ENCODE measurements at places on chromosomes 12 and 14.

DNA sequence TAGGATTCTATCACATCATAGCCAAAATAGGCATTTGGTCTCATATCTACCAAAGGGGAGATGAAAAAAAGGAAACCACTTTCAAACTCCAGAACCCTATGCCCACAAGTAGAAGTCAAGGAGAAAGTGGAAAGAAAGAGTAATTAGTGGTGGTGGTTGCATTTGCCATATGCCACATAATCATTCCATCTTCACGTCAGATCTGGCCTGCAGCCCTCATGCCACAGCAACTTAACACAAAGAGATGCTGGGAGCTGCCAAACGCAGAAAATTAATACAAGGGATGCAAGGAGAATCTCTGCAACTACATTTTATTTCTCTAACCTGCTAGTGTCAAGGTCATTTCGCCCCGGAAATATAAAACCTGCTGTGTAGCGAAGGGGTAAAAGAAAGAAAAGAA lies 148.6 kb upstream of the FOXN3 start:
- no peak for DNase-seq

DNA sequence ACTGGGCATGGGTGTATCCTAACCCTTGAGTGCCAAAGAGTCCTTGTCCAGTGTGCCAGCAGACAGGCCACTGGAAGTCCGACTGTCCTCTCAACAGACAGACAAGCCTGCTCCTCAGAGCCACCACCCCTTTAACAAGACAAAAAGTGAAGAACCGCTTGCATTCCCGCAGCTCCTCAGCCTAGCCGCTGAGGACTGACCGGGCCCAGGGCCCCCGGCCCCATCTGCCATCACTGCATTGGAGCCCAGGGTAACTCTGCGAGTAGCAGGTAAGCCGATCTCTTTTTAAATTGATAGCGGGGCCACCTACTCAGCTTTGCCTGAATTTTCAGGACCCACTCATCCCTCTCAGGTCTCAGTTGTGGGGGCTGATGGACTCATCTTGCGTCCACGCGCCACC lies 68.9 kb downstream of the MOK start:
- no peak for DNase-seq

- DNase-seq = no peak
Observed at GRCh38 chr12:24455811-24456210, 493.1 kb downstream of the BCAT1 start.

DNA sequence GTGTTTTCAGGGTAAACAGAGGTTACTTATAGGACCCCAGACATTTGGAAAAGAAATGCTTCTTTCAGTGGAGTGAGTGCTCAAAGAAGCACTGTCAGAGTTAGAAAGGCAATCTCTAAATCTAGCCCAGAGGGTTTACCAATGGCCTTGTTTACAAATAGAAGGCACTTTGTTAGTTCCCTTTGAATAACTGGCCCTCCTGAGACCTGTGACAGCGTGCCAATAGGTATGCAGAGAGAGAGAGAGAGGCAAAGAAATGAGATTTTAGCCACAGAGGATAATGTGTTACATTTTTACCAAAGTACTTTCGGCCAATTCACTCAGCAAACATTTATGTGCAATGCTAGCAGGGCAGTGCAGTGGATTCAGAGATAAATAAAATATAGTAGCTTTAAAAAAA lies 41.9 kb downstream of the TPH2 start:
- no peak for DNase-seq

DNA sequence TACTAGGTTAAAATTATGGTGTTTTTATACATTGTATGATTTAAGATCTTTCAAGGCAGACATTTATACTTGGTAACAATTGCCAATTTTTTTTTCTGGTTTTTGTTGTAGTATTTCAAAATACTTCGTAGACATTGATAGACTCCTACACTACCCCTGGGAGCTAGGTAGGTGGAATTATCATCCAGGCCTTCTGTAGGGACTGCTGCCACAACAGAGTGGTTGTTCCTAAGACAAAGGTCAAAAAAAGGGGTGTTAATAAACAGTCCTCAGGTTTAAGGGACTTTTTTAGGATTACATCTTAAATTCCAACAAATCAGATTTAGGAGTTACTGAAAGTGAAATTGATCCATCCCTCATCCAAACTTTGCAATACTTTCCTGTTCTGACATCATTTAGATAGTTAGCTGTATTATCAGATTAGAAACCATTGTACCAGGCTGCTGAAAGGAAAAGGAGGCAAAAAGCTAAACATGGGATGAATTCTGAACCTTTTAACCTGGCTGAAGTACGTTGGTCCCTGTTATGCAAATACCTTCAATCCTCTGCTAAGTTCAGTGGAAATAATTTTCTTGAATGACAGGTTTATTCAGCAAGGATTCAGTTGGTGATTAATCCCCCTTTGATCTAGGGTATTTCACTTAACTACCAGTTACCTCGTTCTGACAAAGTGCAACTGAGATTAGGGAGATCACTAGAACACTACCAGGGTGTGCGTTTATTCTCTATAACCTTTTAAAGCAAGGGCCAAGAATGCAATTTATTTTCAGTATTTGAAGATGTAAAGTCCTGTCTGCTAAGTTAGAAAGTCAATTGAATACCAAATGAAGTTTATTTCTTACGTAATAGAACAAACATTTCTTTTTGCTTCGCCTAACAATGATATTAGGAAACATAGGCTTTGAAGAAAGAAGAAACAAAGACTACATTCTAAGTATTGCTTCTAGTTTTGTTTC lies 23.2 kb downstream of the AP5M1 start:
- no peak for DNase-seq

DNA sequence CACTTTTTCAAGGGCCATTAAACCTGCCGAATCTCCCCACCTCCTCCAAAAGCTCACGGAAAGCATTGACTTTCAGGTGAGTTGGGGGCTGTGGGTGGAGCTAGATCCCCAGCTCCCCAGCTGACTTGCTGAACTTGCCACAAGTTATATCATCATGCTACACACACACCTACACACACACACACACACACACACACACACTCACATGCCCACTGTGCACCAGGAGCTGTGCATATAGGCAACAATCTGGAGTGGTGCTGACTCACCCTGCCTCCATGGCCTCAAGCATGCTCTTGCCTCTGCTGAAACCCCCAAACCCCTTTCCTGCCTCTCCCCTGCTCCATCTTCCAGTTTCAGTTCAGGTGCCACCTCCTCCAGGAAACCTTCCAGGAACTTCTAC lies 26.1 kb downstream of the SERPINA3 start:
- DNase-seq = no peak

DNA sequence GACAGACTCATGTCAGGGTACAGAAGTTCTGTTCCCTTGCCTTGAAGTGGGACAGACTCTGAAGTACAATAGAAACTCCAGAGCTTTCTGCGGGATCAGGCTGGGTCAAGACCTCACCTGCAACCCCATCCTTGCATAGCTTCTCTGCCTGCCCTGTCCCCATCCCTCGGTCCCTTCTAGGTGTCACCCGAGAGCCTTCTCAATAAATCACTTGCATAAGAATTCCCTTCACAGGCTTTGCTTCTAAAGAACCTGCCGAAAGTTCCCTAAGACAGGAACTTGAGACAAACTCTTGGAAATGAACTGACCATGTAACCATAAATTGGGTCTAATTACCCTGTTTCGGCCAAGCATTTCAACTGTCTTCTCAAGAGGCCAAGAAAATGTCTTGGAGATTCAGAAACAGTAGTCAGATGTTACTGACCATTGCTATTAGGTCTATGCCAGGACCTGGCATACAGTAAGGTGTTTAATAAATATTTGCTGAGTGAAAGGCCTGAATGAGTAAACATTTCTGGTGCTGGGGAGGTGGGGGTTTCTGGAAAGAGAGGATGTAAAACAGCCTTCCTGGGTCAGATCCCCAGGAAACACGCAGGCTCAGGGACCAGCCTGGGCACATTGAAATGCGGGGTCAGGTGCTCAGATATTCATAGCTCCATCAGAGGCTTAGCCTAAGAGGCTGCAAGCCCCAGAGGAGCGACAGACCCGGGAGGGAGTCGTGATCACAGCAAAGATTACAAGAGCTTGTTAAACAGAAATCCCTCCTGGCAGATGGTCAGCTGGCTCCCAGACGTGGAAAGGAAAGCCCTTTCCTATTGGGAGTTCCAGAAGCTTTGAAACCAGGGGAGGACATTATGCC lies 226.2 kb upstream of the LHX5 start:
- DNase-seq = no peak

DNA sequence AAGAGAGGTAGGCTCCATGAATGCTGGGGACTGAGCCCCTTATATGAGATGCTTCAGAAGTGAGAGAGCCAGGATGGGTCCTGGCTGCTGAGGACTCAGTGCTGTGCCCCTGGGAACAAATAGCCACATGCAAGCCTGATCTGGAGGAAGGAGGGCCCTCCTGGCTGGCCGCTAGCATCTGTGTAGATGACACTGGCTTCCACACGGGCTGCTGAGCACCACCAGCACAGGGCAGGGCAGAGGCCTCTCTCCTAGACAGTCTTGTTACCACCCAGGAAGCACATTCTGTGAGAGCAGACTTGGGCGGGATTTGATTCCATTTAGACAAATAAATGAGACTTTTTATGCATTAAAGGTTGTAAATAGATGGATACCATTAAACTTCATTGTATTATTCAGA lies 48.0 kb downstream of the ZNF664 start:
- DNase-seq = no peak

DNA sequence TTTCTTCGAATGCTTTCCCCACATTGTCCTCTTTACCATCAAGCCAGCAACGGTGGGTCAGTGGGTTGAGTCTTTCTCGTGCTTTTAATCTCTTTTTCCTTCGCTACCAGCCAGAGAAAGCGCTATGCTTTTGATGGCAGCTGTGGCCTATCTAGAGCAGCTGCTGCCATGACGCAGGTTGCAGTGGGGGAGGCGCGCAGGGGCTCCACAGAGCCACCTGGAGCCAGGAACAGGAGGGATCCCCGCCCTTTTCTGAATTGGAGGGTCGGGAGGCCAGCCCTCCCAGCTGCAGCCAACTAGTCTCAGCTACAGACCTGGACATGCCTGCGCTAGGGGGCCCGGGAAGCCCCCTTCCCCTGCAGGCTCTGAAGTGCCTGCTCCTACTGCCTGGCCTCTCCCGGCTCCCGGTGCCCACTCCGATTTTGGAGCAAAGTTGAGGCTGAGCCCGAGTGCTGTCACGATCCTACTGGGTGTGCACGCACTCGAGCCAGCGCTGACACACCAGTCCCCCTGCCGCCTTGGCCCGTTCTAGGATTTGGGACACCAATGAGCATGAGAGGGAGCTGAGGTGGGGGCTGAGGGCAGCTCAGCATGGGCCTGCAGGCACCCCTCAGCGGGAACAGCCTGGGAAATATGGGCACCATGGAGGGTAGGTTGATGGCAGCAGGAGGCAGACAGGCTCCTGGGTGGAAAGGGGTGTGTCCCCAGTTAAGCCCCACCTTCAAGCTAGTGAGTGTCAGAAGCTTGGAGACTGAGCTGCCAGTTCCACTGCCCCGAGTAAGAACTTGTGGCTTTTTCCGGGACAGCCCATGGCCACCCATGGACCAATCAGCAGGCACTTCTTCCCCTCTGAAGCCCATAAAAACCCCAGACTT lies 784.2 kb downstream of the SLC6A15 start:
- DNase-seq = no peak

All from CD4-positive, alpha-beta T cell treated with Interferon alpha-2 for 1 hour (primary cell).